ENCODE measurements at places on chromosomes 2 and 18. TPM values are rescaled to one million over a fixed set of nuclear protein-coding genes. Genes with fewer than 3 reads are reported as not detected.

Gene KCNG3
- not detected for polyA plus RNA-seq

GRCh38 chr18:77765468-77765867 is 515.8 kb downstream of the GALR1 start:
- no peak for DNase-seq

Gene SEPTIN2
- polyA plus RNA-seq = 91.2 TPM

Gene ACADL
- polyA plus RNA-seq = 0.21 TPM

Gene NT5DC4
- not detected for polyA plus RNA-seq

DNA sequence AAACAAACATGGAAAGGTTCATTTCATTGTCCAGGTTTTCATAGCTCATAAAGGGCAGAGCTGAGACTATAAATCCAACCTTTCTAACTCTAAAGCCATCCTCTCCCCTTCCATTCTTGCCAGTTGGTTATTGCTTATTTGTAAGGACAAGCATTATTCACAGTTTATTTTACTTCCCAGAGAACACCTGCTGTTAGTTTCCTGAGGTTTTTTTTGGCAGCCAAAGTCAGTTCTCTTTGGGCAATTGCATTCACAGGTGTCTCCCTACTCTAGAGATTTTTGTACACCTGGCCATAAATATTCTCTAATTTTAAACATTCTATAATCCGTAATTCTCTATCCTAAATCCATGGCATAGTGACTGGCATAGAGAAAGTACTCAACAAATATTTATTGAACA is 87.3 kb upstream of the SPHKAP start:
- no peak for DNase-seq

- DNase-seq = no peak
Observed at GRCh38 chr18:48975120-48975816, 24.5 kb upstream of the SMAD7 start.
